ENCODE measurements at places on chromosomes 1 and 21.

- DNase-seq = no peak
Observed at GRCh38 chr1:32159189-32159588, 20.3 kb upstream of the TXLNA start.

DNA sequence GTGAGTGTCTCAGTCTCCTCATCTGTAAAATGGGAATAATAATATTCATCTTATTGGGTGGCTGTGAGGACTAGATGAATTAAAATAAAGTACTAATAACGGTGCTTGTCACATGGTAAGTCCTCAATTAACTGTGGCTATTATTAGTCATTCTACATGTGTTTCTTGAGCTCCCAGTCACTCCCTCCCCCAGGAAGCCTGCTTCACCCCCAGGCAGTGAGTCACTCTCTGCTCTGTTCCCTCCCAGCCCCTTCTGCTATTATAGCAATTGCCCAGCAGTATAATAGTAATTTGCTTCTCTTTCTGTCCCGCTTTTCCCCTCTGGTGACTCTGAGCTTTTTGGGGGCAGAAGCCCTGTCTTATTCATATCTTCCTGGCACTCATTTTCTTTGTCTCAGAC, 102.0 kb downstream of the BEND5 start:
- no peak for DNase-seq

GRCh38 chr1:207393610-207394009, 60.5 kb upstream of the CR2 start:
- DNase-seq = no peak

DNA sequence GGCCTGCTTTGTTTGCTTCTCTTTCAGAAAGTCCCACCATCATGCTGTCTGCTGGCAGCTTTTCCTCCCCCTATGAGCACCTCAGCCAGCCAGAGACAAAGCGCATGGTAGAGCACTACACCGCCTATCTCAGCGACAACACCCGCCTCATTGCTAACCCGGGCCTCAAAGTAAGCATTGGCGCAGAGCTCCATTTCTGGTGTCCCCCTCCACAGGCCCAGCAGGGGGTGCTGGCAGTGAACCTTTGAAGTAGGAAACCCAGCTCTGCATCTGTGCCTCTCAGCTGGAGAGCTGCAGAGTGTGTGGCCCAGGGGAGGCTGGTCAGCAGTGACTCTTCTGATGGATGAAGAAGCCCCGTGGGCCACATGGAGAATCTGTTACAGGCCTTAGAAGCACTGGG, 81.2 kb upstream of the RAVER2 start:
- DNase-seq = no peak

DNA sequence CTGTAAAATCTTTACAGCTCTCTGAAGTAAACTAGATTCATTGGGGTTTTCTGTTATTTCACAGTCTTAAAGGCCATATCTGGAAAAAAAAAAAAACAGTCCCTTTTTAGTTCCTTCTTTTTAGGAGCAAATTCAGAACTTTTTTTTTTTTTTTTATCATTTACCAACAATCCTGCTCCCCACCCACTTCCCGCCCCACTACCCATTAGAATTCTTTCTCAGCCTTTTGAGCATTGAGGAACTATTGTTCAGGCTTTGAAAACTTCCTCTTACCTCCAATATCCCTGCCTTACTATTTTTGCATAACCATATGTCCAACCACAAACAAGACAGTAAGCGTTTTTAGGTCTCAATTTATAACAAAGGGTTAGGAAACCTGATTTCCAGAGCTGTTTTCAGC, 330.1 kb downstream of the PLPP3 start:
- DNase-seq = no peak

GRCh38 chr1:13593511-13594131, 10.0 kb downstream of the PDPN start:
- DNase-seq = no peak

- DNase-seq = no peak
Observed at GRCh38 chr1:185420588-185421081, 103.6 kb upstream of the IVNS1ABP start.

DNA sequence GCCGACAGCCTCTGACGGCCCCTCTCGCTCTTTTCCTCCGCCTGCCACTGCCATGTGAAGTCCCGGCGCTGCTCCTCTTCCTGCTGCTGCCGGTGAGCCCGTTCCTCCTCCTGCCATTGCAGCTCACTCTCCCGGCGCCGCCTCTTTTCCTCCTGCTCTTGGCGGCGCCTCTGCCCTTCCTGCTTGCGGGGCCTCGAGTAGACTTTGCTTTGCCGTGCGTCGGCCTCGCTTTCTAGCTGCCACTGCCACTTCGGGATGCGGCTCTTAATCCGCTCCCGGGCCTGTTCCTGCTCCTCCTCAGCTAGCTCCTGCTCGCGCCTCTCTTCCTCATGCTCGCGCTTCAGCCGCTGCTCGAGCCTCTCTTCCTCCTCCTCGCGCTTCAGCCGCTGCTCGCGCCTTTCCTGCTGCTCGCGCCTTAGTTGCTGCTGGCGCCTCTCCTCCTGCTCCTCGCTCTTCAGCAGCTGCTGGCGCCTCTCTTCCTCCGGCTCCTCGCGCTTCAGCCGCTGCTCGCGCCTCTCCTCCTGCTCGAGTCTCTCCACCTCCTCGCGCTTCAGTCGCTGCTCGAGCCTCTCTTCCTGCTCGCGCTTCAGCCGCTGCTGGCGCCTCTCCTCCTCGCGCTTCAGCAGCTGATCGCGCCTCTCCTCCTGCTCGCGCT, 4.3 kb downstream of the TCHH start:
- DNase-seq = no peak

GRCh38 chr1:98502937-98503336, 158.6 kb upstream of the SNX7 start:
- DNase-seq = no peak

GRCh38 chr1:56534130-56534651, 45.2 kb downstream of the PLPP3 start:
- no peak for DNase-seq

DNA sequence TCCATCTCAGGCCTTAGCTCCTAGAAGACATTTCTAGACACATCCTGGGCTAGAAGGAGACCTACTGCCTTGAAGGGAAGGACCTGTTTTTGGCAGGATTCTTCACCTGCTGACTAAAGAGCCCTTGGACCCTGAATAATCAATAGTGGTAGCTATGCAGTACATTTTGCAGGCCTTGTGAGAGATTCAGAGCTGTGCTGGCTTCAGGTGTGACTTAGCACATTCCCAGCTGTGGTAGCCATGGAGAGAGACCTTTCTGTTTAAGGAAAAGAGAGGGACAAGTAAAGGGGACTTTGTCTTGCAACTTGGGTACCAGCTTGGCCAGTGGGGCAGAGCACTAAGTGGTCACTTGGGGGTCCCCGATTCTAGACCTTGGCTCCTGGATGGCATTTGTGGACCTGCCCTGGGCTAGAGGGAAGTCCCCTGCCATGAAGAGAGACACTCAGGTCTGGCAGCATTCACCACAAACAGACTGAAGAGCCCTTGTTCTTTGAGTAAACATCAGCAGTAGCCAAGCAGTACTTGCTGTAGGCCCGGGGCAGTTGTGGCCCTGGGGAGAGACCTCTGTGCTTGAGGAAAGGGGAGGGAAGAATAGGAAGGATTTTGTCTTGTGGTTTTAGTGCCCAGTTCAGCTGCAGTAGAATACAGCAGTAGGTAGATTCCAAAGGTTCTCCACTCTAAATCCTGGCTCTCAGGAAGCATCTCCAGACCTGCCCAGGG, 26.2 kb upstream of the CD1A start:
- no peak for DNase-seq

DNA sequence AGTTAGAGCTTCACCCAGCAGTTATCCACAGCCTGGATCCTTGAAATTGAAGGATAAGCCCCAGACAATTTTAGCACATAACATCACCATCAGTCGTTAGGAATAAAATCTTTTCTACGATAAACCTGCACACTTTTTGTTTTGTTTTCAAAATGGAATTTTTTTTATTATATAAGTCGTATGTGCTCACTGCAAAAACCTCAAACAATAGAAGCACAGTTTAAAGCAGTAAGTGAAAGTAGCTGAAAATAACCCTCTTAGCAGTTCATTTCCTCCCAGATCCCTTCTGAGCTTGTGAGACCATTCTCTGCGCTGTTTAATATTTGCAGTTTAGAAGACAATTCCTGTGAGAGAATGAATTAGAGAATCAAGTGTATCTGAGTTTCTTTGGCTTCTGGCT, 38.3 kb downstream of the ELK4 start:
- DNase-seq = no peak

- no peak for DNase-seq
Observed at GRCh38 chr1:61241973-61242381, 159.6 kb downstream of the NFIA start.

- DNase-seq = no peak
Observed at GRCh38 chr1:1600861-1601563, 1.1 kb upstream of the FNDC10 start.

DNA sequence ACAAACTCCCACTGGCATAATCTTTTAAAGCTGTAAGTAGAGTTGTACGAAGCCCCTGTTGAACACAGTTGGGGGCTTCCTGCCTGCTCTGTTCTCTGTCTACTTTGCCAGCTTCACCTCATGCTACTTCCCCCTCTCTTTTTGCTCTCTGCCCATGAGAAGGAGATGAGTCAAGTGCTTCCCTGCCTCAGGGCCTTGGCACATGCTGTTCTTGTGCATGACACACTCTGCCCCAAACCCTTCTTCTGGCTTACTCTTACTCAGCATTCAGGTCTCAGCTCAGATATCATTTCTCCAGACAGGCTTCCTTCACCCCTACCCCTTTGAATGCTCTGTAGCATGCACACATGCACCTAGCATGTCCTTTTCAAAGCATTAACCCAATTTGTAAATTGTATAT, 208.8 kb downstream of the FOXD2 start:
- DNase-seq = no peak

All from activated T-helper 1 cell treated with anti-CD3 and anti-CD28 coated beads, Interleukin-2, amount 50 U/mL, for 16 hours (primary cell).